Stimulated activated CD4-positive, alpha-beta T cell treated with anti-CD3 and anti-CD28 coated beads, Interleukin-12 subunit alpha, Interleukin-12 subunit beta, amount 100 ng/mL, for 24 hours (primary cell): ENCODE measurements at places on chromosomes 5 and 9.
A peak's percentile ranks its signal among the peaks of the same experiment; 100 is the strongest.

GRCh38 chr5:179974246-179974945 is 66.7 kb upstream of the TBC1D9B start:
- no peak for DNase-seq

DNA sequence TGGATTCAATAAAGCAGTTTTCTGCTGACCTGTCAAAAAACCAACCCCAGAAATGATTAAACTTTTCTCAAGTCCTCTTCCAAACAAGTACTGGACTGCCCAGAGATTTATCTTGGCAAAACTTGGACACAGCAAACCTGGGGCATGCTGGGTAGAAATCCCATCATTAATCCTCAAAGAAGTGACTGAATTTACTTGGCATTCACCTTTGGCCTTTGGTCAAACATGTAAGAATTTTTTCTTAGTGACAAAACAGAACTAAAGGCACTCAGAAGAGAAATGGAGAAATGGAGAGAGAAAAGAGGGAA is 248.6 kb upstream of the NREP start:
- DNase-seq, result no peak

- no peak for DNase-seq
Observed at GRCh38 chr5:176732306-176732705, 78.1 kb upstream of the UNC5A start.

DNA sequence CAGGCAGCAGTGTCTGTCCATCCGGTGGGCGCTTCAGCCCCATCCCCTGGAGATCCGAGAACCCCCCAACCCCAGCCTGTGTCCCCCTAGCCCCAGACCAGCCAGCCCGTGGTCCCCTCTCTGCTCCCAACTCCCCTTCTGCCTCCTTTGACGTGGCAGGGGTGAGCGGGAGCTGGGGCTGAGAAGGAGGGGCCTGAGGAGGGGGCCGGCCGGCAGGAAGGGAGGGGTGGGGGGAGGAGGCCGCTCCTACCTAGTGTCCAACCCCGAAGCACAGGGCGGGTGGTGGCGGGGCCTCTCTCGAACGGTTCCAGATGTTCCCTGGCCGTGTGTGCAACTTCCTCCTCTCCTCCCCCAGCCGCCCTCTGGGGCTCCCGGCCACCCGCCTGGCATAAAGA is 31.0 kb downstream of the GOLGA2 start:
- DNase-seq, result no peak

DNA sequence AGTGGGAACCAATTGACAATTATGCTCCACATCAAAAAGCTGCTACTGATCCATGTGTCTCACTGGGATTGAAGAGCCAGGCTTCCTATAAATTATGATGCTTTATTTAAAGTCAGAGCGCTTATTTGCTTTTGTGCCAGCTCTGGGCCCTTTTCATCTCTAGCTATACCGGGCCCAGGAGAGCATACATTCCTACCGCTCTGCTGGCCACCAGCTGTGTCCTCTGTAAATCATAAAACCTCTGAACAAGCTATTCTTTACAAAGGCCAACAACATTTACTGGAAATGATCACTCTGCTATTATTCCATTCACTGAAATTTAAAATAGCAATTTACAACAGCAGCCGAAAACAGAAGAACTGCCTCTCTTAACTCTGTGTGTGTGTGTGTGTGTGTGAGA is 86.6 kb downstream of the ZNF608 start:
- DNase-seq, result no peak

GRCh38 chr9:91208837-91209236 is 152.9 kb downstream of the AUH start:
- DNase-seq, result no peak

DNA sequence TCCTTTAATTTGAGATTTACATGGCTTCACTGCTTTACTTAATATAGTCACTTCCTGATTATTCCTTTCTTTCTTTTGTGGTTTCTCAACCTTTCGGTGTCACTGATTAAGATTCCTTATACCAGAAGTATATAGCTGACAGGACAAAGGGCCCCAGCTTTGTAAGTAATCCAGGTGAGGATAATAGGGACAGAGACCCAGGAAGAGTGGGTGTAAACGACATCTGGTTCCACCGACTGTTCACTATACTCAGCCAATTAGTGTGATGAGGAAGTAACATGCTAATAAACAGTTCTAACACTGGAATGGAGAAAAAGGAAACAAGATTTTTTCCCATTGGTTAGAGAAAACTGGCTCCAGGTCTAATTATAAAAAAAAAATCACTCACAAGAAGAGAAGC is 286.3 kb upstream of the EFNA5 start:
- no peak for DNase-seq

- DNase-seq, result no peak
Observed at GRCh38 chr5:61180886-61181285, 18.6 kb upstream of the SMIM15 start.

- no peak for DNase-seq
Observed at GRCh38 chr5:92163906-92164305, 780.8 kb upstream of the ARRDC3 start.

DNA sequence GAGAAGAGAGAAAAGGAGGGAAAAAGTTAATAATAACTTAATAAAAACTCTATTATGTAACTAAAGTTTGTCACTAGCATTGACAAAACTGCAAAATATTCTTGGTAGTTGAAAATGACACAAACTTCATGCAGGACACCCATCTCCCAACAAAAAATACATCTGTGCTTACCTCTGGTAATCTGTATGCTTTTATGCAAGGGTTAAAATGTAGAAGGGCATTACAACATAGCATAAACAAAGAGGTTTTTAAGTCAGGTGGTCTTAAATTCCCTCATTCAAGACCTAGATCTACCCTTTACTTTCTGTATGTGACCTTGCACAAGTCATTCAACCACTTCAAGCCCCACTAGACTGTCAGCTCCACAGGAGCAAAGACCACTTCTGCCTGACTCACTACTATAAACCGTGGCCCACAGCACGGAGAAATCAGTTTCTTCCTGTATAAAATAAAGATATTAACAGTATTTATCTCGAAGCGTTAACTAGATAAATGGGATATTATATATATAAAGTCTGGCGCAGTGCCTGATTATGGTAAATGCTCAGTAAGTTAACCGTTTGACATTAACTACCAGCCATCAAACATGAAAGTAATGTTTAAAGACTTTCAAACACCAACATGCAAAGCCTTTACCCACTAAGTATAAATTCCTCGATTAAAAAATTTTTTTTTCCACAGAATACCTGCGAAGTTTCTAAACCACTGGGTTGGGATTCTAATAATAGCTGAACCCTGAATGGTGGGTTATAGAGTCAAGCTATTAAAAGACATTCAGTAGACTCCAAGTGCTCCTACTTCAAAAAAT is 2.0 kb downstream of the FBXL17 start:
- DNase-seq, result no peak

GRCh38 chr9:129595903-129596540 is 24.9 kb downstream of the C9orf50 start:
- no peak for DNase-seq

GRCh38 chr9:5617749-5618148 is 11.2 kb upstream of the RIC1 start:
- no peak for DNase-seq

- no peak for DNase-seq
Observed at GRCh38 chr5:68482199-68482598, 266.6 kb downstream of the PIK3R1 start.

- peak; percentile 26 for DNase-seq
Observed at GRCh38 chr9:33458444-33458843, 11.1 kb upstream of the AQP3 start.

GRCh38 chr9:119181561-119181960 is 187.7 kb downstream of the BRINP1 start:
- DNase-seq, result no peak

DNA sequence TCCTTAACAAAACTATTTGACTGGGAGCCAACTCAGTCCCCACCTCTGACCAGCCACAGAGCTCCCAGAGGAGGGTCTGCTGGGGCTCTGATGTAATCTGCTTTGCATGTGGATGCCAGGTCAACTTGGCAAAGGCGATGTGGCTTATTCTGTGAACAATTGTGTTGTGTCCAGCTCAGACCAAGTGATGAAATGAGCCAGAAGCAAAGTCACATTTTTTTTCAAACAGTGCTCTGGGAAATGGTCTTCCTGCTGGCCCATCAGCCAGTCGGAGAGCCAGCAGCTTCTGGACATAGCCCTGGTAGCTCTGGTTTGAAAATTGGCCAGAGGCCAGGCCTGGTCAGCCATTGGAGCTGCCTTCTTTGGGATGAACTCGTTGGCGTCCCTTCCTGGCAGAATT is 86.5 kb downstream of the ANGPTL2 start:
- DNase-seq, result no peak

- DNase-seq, result no peak
Observed at GRCh38 chr9:93257808-93258331, 73.9 kb downstream of the WNK2 start.

GRCh38 chr5:80165452-80165851 is 90.4 kb downstream of the SERINC5 start:
- DNase-seq, result no peak

DNA sequence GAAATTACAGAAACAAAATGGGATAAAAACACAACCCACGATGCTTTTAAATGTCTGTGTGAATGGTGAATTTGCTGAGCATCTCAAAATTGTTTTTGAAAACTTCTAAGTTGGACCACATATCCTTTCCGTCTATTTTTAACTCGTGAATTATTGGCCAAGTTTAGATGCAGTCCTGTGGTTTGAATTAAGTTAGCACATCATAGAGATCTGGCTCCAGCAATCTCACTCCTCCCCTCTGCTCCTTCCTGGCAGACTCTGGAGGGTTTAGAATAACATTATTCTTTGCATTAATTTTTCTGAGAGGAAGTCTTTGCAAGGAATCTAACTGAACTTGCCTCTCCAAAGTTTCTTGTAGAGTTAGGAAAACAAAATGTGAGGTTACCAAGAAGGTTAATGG is 14.5 kb upstream of the ANKRD55 start:
- no peak for DNase-seq

GRCh38 chr5:76331126-76331525 is 72.0 kb upstream of the IQGAP2 start:
- DNase-seq, result no peak

- DNase-seq, result no peak
Observed at GRCh38 chr9:72041775-72042194, 18.6 kb downstream of the C9orf57 start.

GRCh38 chr9:86795823-86796553 is 151.3 kb downstream of the GAS1 start:
- no peak for DNase-seq

- DNase-seq, result no peak
Observed at GRCh38 chr9:91359734-91360470, 1.8 kb downstream of the AUH start.

DNA sequence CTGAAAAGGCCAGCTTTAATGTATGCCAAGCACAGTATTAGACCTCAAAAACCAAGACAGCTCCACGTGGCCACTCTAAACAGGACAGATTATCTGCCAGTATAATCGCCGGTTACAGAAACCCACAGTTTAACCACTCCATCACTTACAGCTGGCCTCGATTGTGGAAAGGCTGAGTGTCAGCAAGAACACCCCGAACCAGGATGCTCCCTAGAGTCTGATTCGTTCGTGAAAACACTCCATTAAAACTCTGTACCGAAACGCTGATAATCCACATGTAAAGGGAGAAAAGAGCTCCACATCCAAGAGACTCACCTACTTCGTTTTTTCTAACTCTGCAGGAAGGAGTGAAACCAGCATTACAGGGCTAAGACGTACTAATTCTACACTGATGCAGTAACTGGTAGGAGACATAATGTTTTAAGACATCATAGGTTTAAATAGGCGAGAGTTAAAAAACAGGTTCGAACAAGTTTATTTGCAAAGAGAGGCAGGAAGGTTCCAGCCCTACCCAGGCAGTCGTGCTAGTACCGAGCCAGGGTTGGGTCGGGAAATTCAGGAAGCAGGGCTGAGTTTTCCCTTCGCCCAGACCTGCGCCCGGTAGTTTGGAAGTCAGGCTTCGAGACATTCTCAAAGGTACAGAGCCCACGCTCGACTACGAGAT is 949 bp downstream of the SERINC5 start:
- no peak for DNase-seq

DNA sequence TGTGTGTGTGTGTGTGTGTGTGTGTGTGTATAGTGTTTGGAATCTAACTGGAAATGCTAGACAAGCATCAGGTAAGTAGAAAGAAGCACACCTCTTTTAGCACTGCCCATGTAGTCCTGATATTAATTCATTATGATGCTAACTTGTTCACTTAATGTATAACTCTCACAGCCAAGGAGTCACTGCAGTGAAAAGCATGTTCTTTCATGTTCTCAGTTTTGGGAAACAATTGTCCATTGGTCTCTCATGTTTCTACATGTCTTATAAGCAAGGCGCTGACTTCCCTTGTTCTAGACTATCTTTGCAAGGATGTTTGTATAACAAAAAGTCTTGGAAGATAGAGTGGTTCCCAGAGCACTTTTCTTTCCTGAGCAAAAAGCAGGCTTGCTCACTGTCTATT is 148.8 kb upstream of the TNPO1 start:
- no peak for DNase-seq

DNA sequence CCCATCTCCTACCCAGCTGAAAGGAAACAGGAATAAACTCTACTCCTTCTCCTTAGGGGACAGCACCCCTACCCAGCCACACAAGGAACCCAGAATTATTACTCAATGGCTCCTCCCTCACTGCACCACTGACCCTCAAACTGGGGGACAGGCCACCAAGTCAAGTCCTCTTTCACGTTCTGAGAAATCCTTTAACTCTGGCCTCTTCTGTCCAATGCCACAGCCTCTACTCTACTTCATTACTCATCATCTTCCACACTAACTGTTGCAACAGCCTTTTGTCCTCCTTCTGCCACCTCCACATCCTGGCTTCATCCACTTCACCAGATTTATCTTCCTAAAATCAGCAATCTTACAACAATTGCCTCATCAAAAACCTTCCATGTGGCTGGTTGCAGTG is 6.8 kb downstream of the TTC39B start:
- DNase-seq, result no peak

GRCh38 chr5:66710557-66711088 is 114.4 kb downstream of the MAST4 start:
- DNase-seq, result no peak

DNA sequence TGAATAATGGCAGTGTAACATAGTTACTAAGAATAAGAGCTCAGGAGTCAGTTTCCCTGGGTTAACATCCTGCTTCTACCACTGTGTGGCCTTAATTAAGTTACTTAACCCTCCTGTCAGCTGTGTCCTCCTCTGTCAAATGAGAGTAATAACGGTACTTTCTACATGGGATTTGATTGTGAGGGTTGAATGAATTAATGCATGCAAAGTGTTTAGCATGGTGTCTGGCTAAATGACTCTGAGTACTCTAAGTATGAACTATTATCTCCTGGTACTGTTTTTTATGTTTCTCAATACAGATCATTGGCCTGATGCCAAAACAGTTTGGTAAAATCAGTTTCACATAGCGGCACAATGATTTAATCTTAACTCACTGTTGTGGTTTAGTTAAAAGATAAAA is 19.6 kb downstream of the ZNF131 start:
- no peak for DNase-seq

- no peak for DNase-seq
Observed at GRCh38 chr9:105646879-105647594, 15.2 kb upstream of the TAL2 start.
